ENCODE measurements at places on chromosomes 12 and 14.

DNA sequence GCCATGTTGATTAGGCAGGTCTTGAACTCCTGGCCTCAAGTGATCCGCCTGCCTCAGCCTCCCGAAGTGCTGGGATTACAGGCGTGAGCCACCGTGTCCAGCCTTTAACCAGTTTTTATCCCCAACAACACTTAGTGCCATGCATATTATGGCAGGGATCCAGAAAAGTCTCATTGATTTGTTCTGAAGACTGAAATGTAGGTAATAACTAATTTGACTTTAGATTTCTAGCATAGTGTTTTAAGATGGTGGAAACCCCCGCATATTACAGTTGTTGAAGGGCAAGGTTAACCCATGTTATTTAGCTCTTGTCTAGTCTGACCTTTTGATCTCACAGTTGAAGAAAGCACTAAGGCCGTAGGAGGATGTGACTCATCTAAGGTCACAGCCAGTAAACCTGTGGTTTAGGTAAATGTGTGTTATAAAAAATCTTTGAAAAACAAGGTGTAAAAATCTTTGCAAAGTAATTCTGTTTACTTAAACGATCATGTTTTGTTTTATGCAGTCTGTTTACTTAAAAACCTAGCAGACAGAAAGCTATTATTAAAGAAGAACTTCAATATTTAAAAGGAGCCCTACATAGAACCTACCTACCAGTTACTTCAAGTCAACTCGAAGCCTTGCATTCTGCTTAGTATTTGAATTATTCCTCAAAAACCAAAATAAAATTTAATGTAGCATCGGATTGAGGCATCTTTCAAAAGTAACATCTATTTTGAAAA is 24.8 kb downstream of the BICDL1 start:
- DNase-seq = no peak

DNA sequence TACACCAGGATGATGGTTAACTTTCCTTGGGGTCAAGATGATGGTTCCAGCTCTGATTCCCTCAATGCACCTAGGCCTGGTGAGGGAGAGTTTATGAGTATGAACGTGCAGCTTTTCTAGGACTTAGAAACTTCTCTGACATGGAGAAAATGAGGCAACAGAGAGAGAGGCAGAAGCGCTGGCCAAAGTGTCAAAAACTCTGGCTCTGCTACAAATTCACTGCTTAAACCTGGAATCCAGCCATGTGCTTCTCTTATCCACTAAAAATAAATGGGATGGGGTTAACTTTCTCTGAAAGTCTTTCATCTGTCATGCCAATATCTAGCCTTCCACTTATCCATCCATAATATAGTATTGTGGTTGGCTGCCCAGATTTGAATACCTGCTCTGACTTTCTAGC is 568.7 kb downstream of the MED13L start:
- no peak for DNase-seq

- DNase-seq = no peak
Observed at GRCh38 chr14:75392686-75393641, 34.9 kb upstream of the JDP2 start.

- DNase-seq = no peak
Observed at GRCh38 chr12:5247144-5247543, 184.8 kb upstream of the NTF3 start.

- no peak for DNase-seq
Observed at GRCh38 chr14:63524537-63525155, 18.5 kb downstream of the PPP2R5E start.

DNA sequence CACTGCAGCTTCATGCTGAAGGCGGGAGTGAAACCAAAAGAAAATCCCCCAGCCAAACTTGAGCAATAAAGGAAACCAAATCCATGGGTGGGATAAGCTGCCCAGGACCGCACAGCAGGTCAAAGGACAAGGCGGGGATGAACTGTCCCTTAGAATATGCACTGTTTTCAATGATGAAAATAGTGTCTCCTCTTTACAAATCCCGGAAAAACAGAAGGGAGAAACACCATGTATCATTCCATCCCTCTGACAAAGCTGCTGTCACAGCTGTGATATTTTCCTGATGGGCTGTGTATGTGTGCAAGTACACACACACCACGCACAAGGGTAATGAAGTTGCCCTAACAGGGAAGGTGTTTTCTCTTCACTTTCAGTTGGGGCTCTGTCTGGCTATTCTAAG is 70.3 kb downstream of the ACTN1 start:
- DNase-seq = no peak

DNA sequence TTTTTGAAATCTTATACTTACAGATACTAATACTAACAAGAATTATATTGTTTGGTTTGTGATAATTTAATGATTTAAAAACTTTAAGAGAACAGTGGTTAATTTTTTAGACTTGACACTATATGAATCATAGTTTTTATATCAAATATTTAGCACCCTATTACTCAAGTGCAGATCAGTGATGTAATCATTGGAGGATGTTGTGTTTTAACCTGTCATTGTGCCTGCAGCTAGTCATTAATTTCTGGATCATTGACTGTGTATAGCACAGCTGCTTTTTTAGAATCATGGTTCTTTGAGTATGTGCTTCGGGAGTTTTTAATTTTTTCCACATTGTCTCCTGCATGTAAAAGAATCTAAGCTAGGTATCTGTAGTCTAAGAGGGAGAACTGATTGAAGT is 17.3 kb downstream of the ARID4A start:
- no peak for DNase-seq

DNA sequence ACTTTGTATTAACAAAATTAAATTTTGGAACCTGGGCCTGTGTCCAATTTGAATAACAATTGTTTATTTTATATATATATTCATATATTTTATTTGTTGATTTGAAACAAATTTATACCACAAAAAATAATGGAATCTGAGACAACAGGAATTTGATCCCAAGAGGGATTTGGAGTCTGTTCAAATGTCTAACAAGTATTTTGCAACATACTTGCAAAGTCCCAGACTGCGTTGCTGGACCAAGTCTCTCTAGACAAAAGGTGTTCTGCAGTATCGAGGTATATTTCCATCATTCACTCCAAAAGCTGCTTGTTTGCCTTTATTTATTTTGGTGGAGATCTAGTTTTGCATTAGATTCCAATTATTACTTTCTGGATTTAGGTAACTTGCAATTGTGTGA is 68.7 kb upstream of the PTPRR start:
- DNase-seq = no peak

DNA sequence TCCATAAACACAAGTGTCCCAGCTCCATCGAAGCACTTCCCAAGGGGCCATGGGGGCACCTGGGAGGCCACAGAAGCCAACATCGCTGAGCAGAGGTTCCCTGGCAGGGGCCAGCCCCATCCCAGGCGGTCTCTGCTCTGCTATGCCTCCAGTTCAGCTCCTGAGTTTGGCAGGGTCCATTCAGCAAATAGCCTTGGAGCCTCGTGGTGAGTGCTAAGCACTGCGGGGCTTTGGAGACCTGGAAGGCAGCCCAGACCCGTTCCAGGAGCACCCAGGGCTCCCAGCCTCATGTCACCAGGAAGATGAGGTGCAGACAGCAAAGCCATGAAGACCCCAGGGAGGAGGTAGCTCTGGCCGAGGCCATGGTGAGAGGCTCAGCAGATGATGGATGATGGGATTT is 109.5 kb downstream of the LGMN start:
- no peak for DNase-seq

DNA sequence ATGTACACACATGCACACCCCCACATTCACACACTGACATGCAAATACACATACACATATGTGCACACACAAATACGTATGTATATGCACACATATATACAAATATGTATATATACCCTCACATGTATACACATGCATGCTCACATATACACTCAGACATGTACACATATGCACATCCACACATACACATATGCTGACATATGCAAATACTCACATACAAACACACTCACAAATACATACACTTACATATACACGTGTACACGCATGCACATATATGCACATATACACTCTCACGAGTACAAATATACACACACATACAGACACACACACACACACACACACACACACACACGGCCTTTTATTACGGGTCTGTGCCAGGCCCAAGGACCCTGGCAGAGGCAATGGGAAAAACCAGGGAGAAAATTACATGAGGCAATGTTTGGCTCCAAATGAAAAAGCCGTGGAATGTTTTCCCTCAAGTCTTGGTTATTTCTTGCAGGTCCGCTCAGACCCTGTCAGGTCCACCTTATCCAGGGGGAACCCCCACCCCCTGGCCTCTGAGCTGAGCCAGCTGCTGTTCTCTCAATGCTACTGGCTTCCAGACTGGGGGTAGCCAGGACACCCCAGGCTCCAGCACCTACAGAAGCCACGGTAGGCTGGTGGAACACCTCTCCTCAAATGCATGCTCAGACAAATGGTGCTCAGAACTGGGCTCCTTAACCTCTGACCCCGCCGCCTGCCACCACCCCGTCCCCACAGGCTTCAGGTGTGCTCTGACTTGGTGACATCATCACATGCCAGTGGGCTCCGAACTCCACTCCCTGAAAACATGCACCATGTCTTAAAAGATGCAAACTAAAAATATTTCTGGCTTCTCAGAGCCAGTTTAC is 54.7 kb downstream of the BCL11B start:
- no peak for DNase-seq

GRCh38 chr14:91125271-91125660 is 11.4 kb downstream of the DGLUCY start:
- DNase-seq = no peak

- no peak for DNase-seq
Observed at GRCh38 chr14:104545942-104546501, 33.5 kb upstream of the C14orf180 start.

GRCh38 chr14:24458736-24459135 is 16.2 kb upstream of the SDR39U1 start:
- no peak for DNase-seq

- no peak for DNase-seq
Observed at GRCh38 chr14:99188731-99189191, 83.2 kb downstream of the BCL11B start.

- no peak for DNase-seq
Observed at GRCh38 chr14:102074415-102074964, 12.4 kb downstream of the HSP90AA1 start.

DNA sequence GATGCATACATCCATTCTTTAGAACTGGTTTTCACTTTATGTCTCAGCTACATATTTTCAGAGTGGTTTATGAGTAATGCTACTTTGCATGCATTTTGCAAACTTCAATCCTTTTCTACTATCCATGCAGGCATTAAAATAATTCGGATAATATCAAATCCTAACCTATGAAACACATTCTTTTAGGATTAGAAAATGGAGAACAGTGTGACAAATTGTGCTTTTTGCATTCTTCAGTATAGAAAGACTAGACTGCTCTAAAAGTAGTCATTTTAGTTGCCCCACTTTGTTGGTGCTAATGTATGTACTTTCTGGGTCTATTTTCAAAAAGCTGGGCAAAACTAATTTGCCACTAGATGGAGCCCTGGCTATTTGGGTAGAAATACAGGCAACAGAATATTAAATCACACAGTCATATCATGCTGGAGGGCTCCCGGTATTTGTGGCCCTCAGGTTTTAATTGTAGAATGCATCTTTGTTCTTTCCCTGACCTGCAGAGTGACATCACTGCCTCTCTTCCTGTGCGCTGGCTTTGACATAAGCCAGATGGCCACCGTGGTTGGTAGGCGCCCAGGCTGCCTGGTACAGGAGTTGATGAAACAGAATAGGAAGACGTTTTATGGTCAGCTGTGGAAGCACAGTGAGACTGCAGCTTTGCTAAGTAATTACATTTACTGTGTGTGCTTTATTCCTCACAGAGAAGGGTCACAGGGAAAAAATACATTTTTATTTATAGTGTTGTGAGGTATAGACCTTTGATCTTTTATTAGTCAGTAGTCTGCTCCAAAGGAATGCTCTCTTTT is 28.1 kb downstream of the MSRB3 start:
- DNase-seq = no peak
